ENCODE measurements at places on chromosomes 7 and 10.

GRCh38 chr10:28903063-28903462 lies 225.7 kb downstream of the BAMBI start:
- no peak for DNase-seq

DNA sequence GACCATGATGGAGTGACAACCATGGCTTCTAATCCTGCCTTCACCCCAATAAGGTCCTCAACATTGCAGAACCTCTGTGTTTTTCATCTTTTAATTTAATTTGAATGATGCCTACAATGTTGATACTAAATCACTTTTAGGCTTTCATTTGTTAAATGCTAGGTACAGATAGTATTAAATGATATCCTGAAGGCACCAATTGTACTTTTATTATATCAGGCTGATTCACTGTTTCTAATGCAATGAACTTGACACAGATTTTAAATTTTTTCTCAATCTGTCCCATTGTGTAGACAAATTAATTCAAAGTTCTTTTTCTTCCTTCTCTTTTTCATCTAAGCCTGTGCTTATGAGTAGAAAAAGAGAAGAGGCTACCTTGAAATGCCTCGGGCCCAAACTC lies 5.2 kb downstream of the EPDR1 start:
- no peak for DNase-seq

GRCh38 chr10:86195521-86196157 lies 171.0 kb downstream of the GRID1 start:
- no peak for DNase-seq

GRCh38 chr7:106089647-106090046 lies 22.5 kb downstream of the SYPL1 start:
- DNase-seq: no peak

- DNase-seq: no peak
These were observed 94.8 kb downstream of the ACTR3B start for GRCh38 chr7:152854386-152854785.
